ENCODE measurements at places on chromosomes 2 and 18.

- no peak for DNase-seq
These were observed 34.1 kb downstream of the SS18 start for GRCh38 chr18:26056291-26056690.

DNA sequence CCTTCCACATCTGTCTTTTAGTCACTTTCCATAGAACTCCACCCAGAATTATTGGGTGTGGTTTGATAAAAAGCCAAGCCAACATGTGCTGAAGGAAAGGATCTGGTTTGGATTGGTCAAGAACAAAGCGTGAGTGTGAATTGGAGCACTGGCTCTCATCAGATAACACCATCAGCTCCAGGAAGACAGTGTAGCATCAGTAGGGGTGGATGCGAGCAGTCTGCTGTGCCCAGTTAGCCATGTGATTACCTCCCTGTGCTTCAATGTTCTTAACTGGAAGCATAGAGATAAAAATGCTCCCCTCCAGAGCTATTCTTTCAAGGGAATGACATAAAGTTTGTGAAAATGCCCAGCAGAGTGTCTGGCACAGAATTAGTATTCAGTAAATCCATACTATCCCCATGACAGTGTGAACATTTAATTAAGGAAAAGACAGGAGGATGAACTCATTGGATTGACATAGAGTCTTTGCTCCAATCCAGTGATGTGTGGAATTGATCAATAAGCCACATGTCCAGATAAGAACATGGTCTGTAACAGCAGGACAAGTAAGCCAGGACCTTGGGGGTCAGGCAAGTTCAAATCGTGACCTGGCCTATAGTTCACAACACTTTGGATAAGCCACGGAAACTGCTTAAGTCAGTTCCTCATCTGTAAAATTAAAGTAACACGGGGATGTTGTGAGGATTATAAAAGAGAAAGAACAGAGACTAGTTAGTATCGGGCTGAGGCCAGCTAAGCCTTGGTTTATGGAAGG is 68.0 kb downstream of the FAM124B start:
- no peak for DNase-seq

DNA sequence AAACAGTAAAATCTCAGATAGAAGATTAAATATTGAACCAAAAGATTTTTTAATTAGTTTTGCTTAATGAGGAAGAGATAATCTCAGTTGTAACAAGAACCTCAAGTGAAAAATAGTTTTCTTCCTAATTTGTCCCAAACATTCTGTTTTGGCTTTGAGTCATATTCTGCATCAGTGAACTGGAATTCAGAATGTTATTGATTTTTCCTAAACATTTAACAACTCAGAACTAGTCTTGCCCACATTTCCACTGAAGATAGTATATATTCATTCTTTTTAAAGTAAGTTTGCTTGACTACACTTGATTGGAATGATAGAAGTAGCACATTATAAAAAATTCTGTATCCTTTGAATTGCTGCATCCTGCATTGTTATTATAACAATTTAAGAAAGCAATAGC is 85.7 kb upstream of the UGP2 start:
- no peak for DNase-seq

DNA sequence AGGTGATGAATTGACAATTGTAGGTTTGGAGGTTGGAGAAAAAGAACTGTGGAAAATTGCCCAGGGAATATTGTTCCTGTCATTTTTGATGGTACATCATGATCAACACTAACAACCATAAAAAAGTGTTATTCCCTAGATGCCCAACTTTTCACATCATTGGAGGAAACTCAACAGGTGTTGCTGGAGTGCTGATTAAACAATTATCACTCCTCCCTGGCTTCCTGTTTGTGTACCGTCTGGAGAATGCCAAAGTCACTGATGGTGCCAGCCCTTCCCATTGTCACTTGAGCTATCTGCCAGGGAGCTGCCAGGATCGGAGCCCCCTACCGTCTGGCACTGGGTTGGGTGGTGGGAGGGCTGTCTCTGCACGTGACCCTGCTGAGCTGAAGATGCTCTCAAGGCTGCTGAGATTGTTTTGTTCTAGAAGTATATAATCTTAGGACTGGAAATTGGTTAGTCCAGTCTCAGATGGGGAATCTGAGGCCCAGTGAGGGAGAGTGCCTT is 156.9 kb downstream of the PRKCE start:
- DNase-seq, result no peak

DNA sequence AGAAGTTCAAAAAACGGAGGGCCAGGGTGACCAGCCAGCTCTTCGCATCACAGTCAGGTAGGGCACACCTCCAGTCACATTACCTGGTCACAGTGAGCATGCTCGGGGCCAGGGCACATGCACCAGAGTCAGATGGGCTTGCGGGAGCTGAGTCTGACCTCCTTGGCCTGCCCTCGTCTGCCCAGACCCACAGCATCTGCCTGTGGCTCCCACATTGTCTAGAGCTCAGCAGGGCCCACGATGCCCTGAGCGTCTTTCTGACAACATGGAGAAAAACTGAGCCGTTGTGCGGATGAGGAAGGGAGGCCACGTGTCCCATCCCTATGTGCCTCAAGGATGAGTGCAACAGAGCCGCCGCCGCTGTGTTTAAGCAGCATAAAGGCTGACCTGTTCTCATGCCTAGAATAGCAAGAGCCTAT is 37.6 kb downstream of the CRACDL start:
- DNase-seq, result no peak

GRCh38 chr2:29174937-29175336 is 59.7 kb downstream of the CLIP4 start:
- no peak for DNase-seq

GRCh38 chr2:168316073-168316440 is 68.7 kb upstream of the STK39 start:
- DNase-seq, result no peak

DNA sequence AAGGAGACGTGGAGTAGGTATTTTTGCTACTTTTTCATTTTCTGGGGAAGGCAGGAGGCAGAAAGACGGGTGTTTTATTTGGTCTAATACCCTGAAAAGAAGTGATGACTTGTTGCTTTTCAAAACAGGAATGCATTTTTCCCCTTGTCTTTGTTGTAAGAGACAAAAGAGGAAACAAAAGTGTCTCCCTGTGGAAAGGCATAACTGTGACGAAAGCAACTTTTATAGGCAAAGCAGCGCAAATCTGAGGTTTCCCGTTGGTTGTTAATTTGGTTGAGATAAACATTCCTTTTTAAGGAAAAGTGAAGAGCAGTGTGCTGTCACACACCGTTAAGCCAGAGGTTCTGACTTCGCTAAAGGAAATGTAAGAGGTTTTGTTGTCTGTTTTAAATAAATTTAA is 3.4 kb downstream of the FZD7 start:
- no peak for DNase-seq

DNA sequence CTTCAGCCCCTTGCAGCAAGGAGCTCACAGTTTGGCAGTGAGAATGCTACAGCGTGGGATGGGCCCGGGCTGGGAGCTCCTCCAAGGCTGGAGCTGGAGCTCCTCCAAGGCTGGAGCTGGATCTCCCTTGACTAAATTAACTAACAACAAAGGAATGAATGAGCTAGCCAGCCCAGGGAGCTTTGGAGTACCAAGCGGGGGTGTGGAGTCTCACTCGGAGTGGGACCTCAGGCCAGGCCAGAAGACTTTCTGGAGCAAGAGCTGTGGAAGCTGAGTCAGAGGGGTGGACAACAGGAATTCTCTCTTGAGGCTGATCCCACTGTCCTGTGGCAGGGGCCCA is 244.7 kb upstream of the HS6ST1 start:
- no peak for DNase-seq

DNA sequence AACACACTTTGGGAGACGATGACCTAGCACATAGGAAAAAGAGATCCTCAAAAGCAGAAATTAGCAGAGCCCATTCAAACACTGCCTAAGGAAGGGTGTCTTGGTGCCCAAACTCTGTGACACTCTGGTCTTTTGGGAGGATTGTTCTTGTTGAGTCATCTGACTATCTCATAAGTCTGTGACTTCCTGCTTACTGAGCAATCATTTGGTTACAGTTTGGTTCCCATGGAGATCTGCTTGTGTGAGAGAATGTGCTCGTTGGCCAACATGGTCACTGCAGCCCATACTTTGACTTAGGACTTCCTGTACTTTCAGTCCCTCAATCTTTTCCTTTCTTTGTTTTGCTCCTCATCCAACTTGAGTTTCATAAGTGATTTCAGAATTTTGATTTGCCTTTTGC is 602.9 kb downstream of the NYAP2 start:
- no peak for DNase-seq

GRCh38 chr2:44805401-44806235 is 135.9 kb upstream of the SIX3 start:
- no peak for DNase-seq

DNA sequence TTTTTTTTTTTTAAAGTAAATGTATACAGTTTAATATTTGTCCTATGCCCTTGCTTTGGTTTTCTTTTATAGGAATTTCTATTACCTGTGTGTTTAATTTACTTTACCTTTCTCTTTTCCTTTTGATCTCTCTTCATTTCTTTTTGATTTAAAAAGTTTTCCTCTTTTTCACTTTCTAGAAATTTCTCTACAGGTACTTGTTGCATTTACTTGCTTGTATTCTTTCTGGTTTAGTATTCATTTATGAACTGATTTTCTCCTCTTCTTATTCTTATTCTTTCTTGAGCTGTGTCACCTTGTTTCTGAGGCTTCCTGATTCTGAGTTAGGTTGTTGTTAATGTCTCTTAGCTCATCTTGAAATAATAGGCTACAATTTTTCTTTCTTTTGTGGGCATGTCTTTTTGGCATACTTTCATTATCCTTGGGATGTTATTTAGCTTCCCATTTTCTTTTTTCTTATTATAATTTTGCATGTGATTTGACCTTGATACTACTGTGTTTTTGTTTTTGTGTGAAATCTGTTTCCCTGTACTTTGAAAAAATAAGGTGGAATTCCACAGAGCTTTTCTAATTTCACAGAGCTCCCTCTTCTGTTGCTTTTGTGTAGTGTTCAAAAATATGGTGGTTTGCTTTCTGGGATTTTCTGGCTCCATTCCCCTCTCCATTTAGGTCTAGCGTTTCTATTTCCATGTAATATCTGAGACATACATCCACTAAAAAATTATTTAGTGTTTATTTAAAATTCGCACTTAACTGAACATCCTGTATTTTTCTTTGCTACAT is 25.5 kb upstream of the ALMS1 start:
- DNase-seq, result no peak

- DNase-seq, result peak; percentile 39
These were observed 7.4 kb downstream of the CTDSP1 start for GRCh38 chr2:218406949-218407618.

GRCh38 chr2:189783451-189783926 is 650 bp downstream of the ORMDL1 start:
- DNase-seq, result no peak

GRCh38 chr2:72325592-72326422 is 178.1 kb upstream of the CYP26B1 start:
- DNase-seq, result no peak

DNA sequence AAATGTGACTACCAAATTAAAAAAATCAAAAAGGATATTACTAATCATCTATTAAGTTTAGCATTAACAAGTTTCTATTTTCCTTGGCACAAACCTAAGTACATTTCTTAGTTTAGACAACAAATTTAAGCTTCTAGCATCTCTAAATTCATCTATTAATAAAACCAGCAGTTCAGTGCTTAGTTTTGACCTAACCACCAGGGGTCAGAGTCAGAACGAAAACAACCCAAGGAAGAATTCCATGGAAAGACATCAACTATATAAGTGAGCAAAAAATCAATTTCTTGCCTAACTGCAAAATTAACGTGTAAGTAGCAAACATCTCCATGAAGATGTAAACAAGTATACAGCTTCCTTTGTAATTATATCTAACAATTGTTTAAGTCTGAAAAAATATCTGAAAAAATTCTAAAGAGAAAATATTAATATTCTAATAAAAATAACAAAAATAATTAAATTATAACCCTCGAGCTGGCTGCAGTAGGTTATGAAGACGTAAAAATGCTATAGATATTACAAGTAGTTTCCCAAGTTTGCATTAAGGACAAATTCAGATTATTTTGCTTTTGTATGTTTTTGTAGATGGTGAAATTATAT is 83.7 kb downstream of the CERKL start:
- DNase-seq, result no peak

- DNase-seq, result no peak
These were observed 87.1 kb downstream of the PXDN start for GRCh38 chr2:1656961-1657841.

DNA sequence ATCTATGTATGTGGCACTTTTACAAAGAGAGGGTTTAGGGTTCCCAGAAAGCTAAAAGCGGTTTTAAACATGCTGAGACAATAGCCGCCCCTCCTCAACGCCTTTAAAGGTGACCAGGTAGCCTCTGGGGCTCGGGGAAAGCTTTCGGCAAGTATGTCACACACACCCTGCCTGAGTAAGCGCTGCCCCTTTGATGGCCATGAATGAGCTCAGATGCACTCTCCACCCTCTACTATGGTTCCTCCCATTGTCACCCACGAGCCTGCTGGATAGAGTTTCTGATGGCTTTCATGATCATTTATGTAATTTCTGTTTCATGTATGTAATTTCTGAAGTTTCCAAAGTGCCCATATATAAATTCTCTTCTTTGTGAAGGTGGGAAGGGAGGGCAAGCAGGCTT is 44.1 kb upstream of the GRHL1 start:
- no peak for DNase-seq

DNA sequence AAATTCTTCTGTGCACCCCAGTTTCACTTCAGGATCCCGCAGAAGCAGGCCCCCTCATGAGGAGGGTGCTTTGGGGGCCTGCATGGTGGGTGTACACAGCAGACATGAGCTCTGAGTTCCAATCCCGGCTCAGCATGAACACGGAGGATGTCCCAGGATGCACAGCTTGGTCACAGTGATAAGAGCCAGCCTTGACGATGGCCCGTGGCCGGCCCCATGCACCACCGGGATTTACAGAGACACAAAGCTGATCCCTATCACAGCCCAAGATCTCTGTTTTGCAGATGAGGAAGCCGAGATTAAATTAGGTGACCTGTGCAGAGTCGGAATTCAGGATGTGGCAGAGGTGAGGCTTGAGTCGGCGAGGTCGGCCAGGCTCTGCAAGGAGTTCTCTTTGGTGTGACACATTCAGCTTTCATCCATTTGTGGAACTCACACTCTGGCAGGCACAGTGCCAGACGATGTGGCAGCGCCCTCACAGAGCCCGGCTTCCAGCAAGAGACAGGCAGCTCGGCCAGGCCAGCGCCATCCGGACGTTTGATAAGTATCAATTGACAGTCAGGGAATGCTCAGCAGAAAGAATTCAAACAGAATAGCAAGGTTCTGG is 456.3 kb upstream of the MYT1L start:
- DNase-seq, result no peak

DNA sequence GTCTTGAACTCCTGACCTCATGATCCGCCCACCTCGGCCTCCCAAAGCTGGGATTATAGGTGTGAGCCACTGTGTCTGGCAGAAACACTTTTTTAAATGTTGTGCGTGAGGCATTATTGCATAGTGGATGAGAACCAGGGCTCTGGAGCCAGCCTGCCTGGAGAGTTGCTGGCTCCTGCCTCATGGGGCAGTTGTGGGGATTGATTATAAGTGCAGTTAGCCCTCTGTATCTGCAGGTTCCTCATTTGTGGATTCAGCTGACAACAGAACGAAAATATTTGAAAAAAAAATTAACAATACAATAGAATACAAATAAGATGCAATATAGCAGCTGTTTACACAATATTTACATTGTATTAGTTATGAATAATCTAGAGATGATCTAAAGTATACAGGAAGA is 129.4 kb upstream of the EML6 start:
- DNase-seq, result no peak
